NCI-H69 (cell line): ENCODE measurements at places on chromosomes 5 and 9.
A peak's percentile ranks its signal among the peaks of the same experiment; 100 is the strongest.

DNA sequence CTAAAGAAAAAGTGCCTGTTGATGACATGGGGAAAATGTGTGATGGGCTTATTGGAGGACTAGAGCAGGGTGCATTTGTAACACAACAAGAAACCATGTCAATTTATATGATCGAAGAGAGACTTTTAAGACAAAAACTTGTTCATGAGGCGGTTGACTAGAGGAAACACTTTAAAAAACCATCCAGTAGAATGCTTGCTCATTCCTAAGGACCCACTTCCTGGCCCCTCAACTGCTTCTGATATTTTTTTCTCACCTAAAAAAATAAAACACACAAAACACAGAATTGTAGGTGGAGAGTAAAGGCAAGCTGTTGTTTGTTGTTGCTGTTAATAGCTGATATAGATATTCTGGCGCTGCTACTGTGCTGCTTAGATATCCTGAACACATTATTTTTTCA is 50.6 kb downstream of the SPIN1 start:
- no peak for DNase-seq

DNA sequence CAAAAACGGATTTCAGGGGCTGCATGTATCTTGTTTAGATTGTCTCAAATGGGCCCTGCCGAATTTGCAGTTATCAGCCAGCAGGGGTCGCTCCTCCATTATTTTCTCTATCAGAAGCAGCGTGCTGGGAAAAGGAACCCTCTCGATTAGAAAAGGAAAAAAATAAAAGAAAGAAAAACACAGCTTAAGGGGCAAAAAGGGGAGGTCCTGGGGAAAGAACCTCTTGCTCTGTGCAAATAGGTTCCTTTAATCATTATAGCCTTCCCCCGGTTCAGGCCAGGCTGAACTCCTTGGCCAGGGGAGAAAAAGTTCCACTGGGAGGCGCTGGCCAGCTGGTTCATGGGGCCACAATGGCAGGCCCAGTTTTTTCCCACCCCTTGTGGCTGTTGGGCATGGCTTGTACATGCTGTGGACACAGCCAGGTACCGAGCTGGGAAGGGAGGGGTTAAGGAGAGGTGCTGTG is 25.0 kb upstream of the CAPSL start:
- peak; percentile 22 for DNase-seq

GRCh38 chr5:56059854-56060253 is 65.1 kb upstream of the IL6ST start:
- DNase-seq = no peak

GRCh38 chr5:90483206-90483605 is 8.5 kb downstream of the POLR3G start:
- DNase-seq = no peak

DNA sequence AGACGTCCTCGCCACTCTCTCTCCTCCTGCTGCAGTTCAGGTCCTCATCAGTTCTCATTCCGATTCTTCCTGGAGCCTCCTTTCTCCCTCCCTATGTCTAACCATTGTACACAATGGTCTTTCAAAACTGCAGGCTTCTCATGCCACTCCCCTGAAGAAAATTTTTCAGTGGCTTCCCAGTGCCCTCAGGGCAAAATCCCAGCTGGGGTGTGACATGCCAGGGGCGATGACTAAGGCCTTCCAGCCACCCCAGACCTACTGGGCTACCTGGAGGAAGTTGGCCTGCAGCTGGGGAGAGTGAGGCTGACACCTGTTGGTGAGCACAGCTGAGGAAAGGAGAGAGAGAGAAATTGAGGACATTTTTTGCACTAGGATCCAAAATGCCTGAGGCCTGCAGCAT is 65.2 kb downstream of the SREK1 start:
- DNase-seq = peak; percentile 52

DNA sequence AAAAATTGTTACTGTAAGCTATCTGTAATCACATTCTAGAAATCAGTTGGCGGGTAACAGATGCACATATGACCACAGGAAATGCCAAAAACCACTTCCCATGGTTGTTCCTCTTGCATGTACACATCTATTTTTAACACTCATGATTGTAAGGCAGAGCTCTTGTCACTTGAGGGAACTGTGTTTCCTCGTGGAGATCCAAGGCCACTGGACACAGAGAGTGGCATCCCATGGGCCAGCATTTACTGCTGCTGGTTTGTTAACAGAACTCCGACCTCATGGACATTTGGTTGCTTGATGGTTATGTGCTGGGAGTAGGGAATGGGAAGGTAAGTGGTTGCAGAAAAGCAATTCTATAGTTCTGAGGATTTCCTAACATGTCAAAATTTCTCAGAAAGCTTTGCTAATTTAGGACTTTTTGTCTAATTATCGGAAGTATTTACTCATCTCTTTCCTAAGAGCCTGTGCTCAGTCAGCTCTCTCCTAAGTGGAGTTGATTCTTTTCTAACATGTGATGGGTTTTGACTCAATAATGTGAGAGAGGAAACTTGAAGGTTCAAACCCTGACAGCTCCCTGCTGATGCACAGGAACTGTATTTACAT is 202.0 kb upstream of the NR3C1 start:
- no peak for DNase-seq

GRCh38 chr5:164972973-164973372 is 1467.6 kb downstream of the MAT2B start:
- no peak for DNase-seq

DNA sequence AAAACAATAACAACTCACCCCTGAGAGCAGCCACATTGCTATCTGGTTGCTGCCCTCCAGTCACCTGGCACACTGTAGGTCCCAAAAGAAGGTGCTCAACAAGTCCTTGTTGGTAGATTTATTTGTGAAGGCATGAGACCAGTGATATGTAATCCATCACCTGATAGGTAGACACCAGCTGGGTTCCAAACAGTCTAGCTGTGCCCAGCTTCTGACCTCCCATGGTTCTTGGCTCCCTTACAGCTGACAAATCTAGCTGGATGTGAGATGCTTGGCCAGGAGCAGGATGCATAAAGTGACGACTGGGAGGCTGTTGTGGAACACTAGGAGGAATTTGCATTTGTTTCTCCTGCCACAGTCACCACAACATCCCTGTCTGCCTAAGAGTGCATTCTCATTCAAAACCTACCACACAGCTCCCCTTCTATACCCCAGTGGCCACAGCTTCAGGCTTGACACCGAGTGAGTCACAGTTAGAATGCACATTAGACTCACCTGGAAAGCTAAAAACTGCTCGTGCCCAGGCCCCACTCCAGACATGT is 7.8 kb upstream of the VLDLR start:
- peak; percentile 92 for DNase-seq

DNA sequence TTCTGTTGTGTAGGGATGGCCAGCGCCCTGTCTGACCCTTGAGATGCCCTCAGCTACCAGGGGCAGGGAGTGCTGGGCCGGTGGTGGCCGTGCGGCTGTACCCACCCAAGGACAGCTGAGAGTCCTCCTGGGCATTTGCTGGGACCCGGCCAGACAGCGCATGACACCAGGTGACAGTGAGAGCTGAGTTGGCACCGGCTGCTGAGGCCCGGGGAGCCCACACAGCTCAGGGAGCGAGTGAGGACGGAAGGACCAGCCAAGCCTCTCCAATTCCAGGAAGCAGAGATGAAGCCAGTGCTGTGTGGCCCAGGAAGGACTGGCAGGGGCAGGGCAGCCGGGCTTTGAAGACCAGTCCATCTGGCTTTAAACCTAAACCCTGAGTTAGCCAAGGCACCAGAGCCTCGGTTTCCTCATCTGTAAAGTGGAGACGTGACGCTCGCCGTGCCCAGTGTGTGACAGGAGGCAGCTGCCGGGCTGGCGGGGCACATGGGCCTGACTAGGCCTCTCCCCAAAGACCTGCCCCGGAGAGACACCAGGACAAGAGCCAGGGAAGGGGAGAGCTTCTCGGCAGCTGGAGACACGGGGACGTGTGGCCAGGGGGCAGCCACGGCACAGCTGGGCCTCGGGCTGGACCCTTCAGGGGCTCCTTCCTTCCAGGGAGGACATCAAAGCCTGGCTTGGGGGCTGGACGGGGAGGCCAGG is 3.0 kb upstream of the AGPAT2 start:
- DNase-seq = peak; percentile 45

GRCh38 chr9:94144394-94144793 is 60.1 kb downstream of the PTPDC1 start:
- DNase-seq = no peak

DNA sequence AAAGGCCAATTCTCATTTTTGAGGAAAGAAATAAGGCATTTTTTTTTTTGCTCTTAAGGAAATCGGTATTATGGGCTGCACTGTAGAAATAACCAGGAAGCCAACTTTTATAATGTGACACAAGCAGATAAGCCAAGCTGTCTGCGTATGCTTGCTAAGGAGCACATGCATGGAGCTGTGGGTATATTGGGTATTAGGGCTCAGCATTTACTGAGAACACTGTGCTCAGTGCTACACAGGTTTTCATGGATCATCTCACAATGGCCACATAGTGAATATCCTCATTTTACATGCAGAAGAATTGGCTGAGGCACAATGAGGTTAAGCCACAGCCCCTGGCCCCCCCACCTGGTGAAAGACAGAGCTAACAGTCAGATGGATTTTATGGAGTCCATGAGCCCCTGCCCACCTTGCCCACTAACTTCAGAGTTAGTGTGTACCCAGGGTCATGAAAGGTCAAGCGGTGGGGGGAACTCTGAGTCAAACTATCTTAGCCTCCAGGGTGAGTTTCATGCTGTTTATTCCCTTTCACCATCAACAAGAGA is 204.8 kb downstream of the SPATA31A6 start:
- no peak for DNase-seq

DNA sequence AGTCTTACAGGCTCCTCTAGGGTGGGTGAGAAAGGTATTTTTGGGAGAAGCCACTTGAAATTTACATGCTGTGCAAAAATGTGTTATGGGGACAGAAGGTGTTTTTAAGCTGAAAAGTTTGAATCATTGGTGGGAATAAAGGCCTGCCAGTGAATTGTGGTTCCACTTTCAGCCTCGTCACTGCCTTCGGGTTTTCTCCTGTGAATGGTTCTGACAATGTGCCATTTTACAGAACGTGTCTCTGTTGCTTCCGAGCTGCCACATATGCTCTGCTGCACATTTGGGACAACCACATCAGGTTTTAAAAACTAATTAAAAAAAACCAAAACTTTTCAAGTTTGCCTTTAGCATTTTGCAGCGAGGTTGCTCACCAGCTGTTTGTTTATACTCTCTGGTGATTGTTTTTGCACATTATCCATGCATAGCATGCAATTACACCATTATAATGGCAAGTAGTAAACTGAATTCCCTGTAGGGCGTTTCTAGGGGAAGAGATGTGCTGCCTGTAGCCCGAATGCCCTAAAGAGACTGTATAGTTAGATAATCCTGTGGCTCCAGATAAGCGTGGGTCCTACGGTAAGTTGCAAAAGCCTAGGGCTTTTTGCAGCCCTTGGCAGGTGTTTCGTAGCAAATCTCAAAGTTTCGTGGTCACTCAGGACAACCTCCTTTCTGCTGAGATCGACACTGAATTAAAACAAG is 40.1 kb upstream of the SUB1 start:
- peak; percentile 57 for DNase-seq

GRCh38 chr9:34419716-34420504 is 38.5 kb downstream of the FAM219A start:
- DNase-seq = peak; percentile 82

- no peak for DNase-seq
Observed at GRCh38 chr5:60436518-60436917, 263.4 kb downstream of the DEPDC1B start.

- DNase-seq = no peak
Observed at GRCh38 chr5:103166706-103167105, 46.6 kb downstream of the PPIP5K2 start.

GRCh38 chr5:60494635-60495034 is 205.3 kb downstream of the DEPDC1B start:
- no peak for DNase-seq

- DNase-seq = no peak
Observed at GRCh38 chr9:135056541-135056940, 30.9 kb upstream of the OLFM1 start.

DNA sequence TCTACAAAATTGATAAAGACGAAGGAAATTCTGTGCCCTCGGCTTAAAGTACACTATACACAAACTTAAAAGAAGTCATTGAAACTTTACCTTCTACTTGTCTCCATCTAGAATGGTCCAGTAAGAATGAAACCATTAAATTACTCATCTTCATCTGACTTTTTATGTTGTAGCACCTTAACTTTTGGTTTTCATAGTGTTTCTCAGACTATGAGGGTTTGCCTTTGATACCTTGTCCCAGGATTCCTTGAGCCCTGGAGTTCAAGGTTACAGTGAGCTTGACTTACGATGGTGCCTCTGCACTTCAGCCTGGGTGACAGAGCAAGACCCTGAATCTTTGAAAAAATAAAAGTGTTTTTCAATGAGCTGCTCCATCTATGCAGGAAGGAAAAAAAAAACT is 132.2 kb downstream of the CDC42SE2 start:
- DNase-seq = no peak

DNA sequence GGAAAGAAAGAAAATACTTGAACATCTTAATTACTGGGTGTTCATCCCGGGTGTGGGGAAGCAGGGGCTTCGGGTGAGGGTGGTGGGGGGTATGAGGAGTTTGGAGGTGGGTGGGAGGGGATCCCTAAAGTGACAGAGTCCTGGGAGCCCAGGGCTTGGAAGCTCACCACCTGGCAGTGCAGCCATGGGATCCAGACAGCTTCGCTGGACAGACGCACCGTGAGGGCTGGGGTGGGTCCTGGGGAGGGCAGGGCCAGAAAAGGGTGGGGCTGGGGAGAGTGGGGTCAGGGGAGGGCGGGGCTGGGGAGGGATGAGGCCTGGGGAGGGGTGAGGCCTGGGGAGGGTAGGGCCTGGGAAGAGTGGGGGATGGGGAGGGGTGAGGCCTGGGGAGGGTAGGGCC is 127.5 kb upstream of the LPCAT1 start:
- DNase-seq = no peak

DNA sequence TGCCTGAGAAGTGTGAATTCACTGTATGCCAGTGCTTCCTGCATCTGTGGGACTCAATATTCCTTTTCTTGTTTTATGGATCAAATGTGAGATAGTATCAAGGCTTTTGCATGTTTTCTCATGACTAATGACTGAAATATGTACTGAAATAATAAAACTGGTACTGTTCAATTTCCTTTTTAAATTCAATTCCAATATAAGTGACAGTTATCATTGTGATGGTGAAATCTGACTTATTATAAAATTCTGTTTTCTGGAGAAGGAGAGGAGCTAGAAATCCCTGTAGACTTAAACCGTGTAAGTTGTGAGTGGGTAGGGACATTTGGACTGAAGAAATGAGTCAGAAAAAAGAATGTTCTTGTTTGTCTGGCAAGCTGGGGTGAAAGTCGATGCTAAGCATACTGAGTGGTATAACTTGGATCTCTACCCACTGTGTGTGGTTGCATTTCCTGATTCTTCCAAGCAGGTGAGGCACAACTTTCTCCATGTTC is 245.2 kb downstream of the EFNA5 start:
- no peak for DNase-seq

DNA sequence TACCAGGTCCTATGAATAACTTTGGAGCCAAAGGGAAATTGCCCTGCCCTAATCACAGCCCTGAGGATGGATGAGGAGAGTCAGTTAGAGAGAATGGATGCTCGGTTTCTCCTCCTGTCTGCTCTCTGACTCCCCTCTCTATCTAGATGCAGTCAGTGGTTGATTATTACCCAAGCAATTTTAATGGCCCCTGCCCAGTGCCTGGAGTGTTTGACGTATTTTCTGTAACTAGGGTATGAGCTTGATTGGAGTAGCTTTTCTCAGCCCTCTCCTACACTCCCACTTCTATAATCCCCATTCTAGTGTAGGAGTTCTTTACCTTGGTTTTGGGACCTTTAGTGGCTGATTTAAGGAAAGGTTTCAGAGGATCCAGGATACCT is 60.4 kb downstream of the DOCK2 start:
- DNase-seq = no peak

GRCh38 chr5:154394307-154394706 is 51.5 kb upstream of the SAP30L start:
- no peak for DNase-seq
